ENCODE measurements at places on chromosomes 16 and 17.

- no peak for DNase-seq
Measured at GRCh38 chr16:48157794-48158193, 2.0 kb upstream of the ABCC12 start.

- DNase-seq: peak; percentile 47
Measured at GRCh38 chr16:50152351-50152806, 727 bp upstream of the TENT4B start.

GRCh38 chr17:34226744-34227034, 28.4 kb upstream of the CCL2 start:
- no peak for DNase-seq

DNA sequence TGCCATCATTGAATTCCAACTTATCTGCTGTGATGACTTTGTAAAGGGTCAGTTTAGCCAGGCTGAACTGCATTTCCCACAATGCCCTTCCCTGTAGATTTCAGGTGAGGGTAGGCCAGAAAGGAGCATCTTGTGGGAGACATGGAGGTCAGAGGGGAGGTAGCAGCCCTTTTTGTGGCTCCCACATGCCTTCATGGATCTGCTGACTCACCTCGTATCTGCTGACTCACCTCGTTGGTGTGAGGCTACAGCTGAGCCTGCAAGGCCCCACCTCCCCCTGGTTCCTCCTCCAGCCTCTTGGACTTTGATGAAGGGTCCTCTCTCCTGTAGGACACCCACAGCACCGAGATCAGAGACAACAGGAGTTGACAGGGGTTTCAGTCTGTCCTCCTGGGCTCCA, 102.5 kb downstream of the SALL1 start:
- DNase-seq: peak; percentile 18

DNA sequence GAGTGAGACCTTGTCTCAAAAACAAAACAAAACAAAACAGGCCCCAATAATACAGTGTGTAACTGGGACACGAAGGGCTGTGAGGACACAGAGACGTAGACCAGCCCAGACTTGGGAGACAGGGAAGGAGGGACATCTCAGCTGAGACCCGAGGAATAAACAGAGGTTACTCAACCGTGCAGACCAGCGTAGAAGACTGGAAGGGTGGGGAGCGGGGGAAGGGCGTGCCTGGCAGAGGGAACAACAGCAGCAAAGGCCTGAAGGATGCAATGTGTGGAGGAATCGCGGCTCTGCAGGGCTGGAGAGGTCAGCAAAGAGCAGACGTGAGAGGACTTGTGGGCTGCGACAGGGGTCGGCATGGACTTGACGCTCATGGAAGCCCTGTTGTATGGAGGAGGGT, 11.6 kb upstream of the CES4A start:
- no peak for DNase-seq

DNA sequence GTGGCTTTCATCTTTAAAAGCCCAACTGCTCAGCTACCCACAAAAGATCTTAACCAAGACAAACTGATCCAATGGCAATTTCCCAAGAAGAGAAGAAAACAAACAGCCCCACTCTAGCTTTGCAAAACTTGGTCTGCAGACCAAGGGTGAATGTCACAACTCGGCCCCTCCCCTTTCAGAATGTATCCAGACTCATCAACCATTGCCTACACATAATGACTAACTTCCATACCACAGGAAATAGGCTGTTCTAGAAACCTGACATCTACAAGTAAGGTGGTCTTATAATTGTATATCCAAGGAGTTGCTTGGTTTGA, 16.0 kb downstream of the DCUN1D3 start:
- peak; percentile 40 for DNase-seq

DNA sequence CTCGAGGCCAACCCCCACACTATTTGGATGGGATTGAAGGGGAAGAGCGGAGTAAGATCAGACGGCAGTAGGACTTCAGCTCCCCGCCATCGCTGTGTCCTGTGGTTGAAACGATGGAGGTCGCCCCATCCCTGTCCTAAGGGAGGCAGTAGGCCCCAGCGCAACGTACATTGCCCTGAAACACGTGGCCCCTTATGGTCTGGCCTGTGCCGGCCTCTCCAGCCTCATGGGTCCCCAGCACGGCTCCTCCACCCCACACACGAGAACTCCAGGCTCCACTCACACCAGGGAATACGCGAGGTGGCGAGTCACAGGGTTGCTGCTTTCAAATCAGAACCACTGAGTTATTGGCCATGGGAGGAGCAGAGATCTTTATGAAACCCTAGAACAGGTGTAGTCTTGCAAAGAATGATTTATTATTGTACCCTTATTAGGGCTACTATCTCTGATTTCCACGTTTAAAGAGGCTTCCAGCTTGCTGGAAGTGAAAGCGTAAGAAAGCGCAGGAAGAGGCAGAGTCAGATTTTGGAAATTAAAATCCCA, 669 bp upstream of the DCTPP1 start:
- no peak for DNase-seq

DNA sequence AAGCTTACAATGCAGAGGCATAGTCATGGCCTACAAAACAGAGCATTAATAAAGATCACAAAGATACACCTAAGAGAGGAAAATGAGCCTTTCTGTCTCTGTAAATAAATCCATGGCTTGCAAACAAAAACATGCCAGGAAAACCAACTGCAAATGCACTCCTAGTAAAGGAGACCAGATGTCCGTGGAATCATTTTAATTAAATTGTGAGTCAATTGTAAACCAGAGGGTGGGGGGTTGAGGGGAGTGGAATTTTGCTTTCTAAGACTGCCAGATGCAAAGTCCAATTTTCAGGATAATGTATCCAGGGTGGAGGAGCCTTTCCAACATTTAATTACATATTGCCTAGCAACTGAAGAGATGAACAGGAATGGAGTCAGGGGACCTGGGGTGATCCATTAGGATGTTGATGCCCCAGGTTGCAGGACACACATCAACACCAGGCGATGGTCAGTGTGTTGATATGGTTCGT, 390.3 kb upstream of the CCL2 start:
- no peak for DNase-seq

DNA sequence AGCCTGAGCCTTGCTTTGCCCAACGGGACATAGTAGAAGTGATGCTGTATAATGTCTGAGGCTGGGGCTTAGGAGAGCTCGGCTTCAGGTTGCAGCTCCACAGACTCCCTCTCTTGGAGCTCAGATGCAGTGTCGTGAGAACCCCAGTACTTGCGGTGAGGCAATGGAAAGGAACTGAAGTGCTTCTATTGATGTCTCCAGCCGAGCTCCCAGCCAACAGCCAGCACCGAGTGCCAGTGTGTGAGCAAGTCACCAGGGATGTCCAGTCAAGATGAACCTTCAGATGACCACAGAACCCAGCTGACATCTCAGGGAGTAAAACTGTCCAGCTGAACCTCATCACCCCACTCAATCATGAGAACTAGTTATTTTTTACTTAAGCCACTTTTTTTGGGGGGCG, 268.1 kb downstream of the IRF8 start:
- no peak for DNase-seq

- DNase-seq: no peak
Measured at GRCh38 chr17:29588017-29588561, 1.4 kb downstream of the GIT1 start.

GRCh38 chr17:78026381-78026780, 67.9 kb downstream of the TNRC6C start:
- no peak for DNase-seq

DNA sequence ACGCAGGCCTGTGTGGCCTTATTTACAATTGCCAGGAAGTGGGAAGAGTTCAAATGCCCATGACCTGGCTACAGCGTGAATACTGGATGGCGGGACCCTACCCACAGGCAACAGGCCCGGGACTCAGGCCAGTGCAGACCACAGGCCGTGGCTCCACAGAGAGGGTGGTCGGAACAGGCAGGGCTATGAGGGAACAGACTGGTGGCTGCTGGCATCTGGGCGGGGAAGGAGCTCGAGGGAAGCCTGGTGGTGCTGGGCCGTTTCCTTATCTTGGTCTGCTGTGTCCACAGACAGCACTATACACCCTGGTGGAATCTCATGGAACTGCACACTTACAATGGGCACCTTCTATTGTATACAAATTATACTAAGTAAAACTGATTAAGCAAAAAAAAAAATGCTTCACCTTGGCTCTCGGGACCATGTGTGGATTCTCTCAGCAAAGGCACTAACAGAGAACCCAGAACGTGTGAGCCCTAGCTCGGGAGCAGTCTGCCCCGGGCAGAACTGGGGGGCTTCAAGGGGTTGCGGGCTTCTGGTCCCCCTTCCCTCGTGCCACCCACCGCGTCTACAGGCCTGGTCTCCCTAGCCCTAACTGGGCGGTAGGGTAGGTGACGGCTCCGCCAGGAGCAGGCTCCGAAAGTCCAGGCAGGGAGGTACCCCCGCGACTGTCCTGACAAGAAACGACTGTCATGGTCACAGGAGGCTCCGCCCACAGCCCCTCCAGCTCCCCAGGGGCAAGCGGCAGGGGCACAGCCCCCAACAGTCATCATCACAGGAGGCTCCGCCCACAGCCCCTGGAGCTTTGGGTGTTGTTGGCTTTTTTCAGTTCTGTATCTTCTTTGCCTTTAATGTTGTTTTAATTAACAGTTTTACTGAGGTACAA, 21.8 kb downstream of the CEP131 start:
- DNase-seq: peak; percentile 56

DNA sequence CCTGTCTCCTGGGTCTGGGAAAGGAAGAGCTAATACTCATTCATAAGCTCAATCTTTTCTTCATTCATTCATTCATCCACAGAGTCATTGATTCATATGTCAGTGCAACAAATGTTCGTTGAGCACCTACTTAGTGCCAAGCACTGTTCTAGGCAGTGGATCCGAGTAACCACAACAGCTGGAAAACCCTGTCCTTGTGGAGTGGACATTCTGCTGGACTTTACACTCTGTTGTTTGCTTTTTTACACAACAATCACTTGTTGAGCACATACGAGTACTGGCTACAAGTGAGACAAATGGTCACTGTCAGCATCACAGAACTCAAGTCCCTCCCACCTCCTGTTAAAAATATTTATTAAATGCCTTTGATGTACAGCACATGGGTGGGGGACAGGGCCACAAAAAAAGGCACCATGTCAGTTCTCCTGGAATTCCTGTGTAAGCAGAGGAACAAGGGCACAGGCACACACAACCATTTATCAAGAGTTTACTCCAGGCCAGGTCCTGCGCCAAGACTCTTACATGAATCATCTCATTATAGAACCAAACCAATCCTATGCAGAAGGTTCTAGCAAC, 46.9 kb downstream of the TEKT5 start:
- no peak for DNase-seq

DNA sequence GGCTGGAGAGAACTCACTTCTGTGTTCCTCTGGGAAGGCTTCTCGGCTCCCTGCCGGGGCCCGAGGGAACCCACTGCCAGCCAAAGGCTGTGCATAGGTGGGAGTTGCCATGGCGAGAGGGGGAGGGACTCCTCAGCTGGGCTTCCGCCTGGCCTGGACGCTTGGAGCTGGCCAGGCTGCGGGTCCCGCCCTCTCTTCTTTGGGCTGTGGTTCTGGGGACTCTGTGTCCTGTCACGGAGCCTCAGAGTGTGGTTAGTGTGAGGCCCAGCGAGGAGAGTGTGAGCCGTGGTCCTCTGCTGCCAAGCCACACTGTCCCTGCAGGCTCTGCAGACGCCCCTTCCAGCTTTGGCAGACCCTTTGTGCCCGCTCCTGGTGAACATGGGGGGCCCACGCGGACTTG, 123.1 kb downstream of the OR1D5 start:
- no peak for DNase-seq

- peak; percentile 83 for DNase-seq
Measured at GRCh38 chr16:57591086-57591869, 37.2 kb upstream of the ADGRG1 start.

- peak; percentile 42 for DNase-seq
Measured at GRCh38 chr16:1413684-1414531, 596 bp downstream of the UNKL start.

GRCh38 chr16:86503830-86504229, 6.5 kb upstream of the FOXF1 start:
- no peak for DNase-seq

DNA sequence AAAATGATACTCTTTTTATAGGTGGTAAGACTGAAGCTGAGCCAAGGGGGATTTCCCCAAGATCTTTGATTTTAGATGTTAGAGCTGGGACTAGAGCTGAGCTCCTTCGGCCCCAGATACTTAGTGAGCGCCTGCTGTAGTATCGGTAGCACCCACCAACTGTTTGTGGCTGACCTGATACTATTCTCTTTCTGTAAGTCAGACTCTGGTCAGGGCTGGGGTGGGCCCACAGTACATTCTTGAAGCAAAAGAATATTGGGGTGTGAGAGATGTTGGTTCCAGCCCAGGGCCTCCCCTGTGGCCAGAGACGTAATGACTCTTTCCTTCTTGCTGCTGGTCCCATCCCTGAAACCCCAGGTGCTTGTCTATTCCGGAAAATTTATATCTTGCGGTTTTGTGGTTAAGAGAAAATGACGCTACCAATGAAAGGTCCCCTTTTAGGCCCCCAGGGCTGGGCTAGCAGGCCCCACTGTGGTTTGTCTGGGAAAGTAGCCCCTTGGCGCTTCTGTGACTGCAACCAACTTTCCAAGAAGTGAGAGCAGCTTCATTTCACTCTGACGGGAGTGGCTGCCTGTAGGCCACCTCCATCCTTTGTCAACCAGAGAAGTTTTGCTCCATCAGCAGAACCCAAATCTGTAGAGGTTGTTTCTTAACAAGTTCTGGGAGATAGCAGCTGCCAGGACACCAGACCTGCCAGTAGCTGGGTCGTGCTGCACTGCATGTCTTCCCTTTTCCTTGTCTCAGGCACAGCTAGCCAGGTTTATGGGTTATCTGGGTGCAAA, 86.4 kb upstream of the LGALS9 start:
- DNase-seq: no peak

GRCh38 chr16:89146211-89147005, 25.1 kb upstream of the CDH15 start:
- no peak for DNase-seq

DNA sequence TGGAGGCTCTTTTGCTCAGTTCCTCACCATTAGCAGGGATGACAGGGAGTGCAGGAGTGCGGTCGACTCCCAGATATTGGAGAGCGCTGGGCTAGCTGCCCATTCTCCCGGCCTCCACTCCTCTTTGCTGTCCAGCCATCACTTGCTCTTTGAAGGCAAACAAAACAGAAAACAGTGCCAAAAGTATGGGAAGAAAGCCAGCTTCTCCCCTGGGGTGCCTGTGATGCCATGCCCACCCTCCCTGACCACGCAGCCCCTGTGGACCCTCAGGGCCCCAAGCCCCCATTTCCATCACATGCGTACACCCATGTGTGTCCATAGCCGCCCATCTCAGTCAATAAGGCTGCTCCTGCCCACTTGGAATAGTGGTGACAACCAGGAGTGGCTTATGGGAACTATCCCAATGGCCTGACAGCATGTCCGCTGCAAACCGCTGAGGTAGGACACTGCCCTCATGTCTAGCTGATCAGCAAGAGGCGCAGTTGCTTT, 30.0 kb downstream of the MAPT start:
- no peak for DNase-seq

- DNase-seq: no peak
Measured at GRCh38 chr16:75345711-75346110, 87.6 kb downstream of the CFDP1 start.

GRCh38 chr16:1766231-1766630, 5.1 kb downstream of the NME3 start:
- no peak for DNase-seq

GRCh38 chr16:67481561-67482232, 740 bp upstream of the ATP6V0D1 start:
- DNase-seq: no peak

All from EL (cell line).